OCI-LY7 (cell line): ENCODE measurements at places on chromosomes 1 and 21. TPM values are rescaled to one million over a fixed set of nuclear protein-coding genes. Genes with fewer than 3 reads are reported as not detected.
A peak's percentile ranks its signal among the peaks of the same experiment; 100 is the strongest.

- DNase-seq = peak; percentile 25
These were observed 1.6 kb downstream of the EPS15 start for GRCh38 chr1:51517361-51518032.

Gene OR2L3
- not detected in 2 replicates for total RNA-seq

DNA sequence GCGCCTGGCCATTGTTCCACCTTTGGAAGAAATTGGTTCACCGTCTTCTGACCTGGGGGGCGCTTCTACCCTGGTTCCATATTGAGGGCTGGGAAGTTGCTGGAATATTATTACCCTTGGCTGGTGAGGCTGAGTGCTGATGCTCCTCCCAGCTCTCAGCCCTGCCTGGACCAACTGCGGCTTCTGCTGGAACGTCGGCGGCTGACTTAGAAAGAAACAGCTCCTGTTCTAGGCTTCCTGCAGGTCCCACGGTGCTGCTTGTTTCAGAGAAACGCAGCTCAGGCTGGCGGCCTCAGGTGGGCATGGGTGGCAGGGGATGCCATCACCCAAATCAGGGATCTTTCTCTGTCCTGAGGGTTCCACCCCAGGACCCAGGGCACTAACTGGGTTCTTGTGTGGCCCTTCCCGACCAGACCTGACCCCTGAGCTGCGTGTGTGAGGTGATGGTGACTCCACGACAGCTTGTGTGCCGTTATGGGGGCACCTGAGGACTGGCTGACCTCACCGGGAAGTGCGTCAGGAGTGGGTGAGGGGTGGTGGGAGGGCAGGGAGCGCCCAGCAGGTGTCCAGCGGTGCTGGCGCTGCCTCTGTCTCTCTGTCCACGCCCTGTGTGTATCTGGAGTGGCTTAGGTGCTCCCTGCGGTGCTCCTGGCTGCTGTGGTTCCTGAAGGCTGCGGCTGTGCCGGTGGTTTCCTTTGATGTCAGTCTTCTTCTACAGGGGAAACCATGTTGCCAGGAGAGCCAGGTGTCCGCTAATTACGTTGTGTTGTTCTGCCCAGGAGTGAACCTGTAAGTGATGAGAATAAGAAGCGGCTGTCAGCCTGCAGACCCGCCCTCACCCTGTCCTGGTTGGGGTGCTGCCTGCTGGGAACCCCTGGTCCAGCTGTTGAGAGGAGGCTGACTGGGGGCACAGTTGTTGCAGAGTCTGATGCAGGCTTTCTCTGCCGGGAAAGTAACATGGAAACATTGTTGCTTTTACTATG, 8.9 kb downstream of the SKI start:
- no peak for DNase-seq

GRCh38 chr1:2101946-2102345, 51.7 kb downstream of the PRKCZ start:
- DNase-seq = no peak

DNA sequence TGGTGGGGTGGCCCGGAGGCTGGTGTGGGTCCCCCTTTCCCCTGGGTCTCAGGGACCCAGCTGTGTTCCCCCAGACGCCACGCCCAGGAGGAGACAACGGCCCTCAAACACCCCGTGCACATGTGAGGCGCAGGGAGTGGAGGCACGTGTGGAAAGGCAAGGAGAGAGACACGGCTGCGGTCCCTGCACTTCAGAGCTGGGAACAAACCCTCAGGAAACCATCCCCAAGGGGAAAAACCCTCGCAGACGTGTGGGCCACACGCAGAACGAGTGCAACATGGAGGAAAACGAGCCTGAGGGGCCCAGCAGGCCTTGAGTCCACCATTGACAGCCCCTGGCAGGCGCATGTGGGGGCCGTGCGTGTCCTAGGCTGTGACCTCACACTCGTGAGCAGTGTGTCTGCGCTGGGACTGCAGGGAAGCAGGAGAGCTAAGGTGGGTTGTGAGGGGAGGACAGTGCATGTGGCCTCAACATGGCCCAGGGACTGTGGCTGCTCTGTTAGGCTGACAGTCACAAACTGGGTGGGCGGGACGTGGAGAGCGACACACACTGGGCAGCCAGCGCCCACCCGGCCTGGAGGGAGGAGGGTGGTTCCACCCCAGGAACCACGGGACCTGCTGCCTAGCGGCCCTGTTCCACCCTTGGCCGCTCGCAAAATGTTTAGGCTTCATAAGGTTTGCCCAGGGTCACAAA, 20.0 kb downstream of the ITGB2 start:
- DNase-seq = no peak

GRCh38 chr1:201127755-201128455, 921 bp upstream of the ASCL5 start:
- DNase-seq = no peak

Gene TEDDM1
- not detected in 2 replicates for total RNA-seq

DNA sequence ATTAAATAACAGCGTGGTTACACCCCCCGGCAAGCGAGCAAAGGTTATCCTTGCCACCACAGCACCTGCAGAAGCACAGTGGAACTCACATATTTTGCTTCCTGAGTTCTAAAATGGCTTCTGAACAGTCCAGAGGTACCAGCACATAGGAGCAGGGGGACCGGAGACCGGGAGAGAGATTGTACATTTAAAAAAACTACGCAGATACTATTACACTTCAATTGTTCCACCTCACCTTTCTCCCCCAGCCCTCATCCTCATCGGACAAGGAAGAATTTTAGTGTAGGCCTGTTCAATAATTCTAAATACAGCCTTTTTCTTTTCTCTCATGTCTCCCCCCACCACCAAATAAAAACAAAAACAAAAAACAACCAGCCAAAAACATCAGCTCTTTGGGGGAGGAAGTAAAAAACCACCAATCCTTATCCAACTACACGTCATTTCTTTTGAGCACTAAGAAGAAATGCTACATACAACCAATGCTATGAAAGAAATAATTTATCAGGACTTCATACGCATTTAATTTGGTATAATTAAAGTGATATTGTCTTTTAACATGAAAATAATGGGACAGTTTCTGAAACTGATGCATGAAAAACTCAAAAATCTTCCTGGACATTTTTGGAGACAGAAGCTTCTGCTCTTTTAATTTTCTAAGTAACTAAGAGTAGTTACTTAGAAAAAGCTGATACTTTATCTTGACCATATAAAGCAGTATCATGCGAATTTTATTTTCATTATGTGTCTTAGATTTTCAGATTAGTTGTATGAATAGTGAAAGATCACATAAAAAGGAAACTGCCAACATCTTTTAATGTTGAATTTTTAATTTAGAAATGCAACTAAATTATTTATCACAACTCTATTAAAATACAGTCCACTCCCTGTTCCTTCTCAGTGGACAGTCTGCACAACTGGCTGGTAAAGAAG, 9.1 kb downstream of the CDKN2C start:
- peak; percentile 61 for DNase-seq
